ENCODE measurements at places on chromosomes 1 and 21.
A peak's percentile ranks its signal among the peaks of the same experiment; 100 is the strongest.

DNA sequence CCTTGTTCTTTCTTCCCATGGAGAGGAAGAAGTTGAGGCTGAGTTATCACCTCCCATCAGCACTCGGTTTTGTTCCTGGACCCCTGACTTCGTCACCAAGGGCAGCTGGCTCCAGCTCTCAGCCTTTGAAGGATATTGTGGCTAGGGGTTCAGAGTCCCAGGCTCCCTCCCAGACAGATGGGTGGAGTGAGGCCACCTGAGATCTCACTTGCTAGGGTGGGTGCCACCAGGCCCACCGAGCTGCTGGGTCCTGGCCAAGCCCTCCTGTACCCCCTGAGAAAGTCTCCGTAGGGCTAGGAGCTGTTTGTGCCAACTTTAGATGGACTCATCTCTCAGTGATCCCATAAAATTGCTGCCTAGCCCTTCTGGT, 6.9 kb downstream of the MX2 start:
- DNase-seq = no peak

GRCh38 chr1:220438741-220439140, 89.2 kb upstream of the MARK1 start:
- DNase-seq = no peak

DNA sequence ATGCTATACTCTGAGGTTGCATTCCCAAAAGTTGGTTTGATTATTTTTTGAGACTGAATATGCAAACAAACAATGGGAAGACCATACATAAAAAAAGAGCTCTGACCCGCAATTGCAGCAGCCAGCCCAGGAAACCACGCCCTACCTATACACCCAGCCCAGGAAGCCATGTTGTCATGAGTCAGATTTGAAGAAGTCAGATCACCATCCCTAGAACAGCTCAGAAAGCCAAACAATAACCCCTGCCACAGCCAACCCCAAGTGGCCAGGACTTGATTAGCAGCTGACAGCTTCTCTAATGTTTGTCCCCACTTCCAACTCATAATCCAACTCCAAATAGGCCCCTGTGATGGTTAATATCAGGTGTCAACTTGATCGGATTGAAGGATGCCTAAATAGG, 621.9 kb downstream of the NPHP4 start:
- no peak for DNase-seq

- DNase-seq = no peak
Measured at GRCh38 chr1:118275472-118276115, 90.6 kb upstream of the SPAG17 start.

DNA sequence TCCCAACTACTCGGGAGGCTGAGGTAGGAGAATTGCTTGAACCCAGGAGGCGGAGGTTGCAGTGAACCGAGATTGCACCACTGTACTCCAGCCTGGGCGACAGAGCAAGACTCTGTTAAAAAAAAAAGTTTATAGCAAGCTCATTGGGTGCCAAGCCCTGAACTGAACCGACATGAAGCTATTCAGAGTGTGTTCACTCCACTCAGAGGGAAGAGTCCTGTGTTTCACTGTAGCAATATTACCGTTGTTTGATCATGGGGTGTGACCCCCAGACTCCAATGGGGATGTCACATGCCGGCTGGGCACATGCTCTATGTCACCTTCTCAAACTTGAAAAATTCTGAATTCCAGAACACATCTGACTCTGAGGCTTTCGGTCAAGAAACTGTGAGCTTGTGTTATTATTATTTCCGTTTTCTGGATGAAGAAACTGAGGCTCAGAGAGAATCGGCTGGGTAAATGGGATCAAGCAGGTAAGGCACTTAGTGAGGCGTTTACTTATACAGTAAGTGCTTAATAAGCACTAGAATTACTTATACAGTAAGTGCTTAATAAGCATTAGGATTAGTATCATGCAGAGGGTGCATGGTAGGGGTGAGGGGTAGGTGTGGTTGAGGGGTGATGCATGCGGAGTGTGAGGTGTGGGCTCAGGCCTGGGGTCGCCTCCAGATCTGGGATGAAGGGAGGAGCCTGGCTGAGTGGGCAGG, 36.2 kb downstream of the HSPG2 start:
- DNase-seq = no peak

DNA sequence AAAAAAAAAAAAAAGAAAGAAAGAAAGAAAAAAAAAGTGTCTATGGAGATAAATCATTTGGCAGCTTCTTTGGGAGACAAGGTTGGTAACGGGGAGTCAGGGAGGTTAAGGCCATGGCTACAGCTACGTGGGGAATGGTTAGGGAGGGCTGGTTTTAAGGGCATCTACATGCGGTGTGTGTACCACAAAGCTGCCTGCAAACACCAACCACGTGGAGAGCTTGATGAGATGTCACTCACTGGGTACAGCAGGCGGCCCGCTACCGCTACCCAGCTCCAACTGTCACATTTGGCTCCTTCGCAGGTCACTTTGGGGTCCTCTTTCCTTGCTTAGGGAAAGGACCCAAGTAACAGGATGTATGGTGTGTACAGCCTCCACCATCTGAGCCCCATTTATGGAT, 4.2 kb downstream of the NPPB start:
- DNase-seq = no peak

DNA sequence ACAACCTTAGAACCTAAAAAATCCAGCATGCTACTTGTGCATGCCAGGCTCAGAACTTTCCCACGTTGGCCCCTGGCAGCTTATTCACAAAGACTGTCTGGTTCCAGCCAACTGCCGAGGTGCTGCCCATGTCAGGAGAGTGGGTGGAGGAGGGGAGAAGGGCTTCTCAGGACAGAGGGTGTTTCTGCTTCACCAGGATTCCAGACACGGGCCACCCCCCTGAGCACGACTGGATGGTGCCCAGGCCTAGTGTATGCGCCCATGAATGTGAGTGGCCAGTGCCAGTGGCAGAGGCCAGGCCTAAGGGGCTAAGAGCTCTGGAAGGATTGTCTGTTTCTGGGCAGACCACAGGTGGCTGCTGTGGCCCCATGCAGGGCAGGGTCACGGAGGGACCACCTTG, 148.2 kb upstream of the COL6A1 start:
- no peak for DNase-seq

- peak; percentile 46 for DNase-seq
Measured at GRCh38 chr1:245245021-245245667, 90.4 kb downstream of the KIF26B start.

DNA sequence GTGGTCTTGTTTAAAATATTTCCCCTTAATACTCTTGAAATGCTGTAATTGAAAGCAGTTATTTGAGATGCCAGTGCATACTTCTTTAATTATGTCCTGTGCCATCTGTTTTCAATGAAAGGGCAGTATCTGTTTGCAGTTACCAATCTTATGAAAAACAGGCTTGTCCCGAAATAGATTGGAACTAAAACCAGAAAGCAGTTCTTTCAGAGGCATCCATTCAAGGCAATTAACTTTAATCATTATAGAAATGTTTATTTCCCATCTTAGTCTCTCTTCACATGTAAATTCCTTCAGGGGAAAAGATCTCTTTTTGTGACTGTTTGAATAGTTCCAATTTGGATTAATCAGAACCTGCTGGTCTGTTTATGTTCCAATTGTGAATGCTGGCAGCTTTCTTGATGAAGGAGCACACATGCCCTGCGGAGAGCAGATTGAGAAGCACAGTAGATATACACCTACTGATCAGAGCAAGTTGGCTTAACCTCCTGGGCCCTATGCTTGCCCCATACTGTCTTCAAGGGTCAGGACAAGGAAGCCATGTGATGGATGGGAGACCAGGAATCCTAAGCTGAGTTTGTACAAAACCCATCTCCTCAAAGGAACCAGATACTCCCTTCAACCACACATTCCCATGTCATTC, 41.6 kb upstream of the MROH9 start:
- no peak for DNase-seq

- no peak for DNase-seq
Measured at GRCh38 chr21:18000981-18001686, 182.0 kb upstream of the C21orf91 start.

GRCh38 chr1:13666317-13666716, 33.7 kb upstream of the PRDM2 start:
- DNase-seq = no peak

DNA sequence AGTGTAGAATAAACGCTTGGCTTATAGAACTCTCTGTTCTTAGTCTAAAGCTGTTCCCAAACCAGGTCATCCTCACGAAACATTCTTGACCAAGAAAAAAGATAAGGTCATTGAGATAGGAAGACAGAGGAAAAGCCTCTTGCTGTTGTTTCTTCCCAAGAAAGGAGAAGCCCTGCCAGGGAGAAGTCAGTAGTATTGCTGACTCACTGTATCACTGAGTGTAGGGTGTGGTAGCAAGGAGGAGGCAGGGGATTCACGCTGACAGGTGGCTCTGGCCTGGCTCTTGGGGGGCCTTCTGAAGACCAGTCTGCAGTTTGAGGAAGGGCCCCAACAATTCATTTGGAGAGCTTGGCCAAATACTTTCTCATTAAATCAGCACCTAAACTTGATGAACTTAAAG, 97.8 kb downstream of the CD247 start:
- DNase-seq = peak; percentile 54

- DNase-seq = peak; percentile 59
Measured at GRCh38 chr1:205670611-205671430, 9.5 kb downstream of the SLC45A3 start.

DNA sequence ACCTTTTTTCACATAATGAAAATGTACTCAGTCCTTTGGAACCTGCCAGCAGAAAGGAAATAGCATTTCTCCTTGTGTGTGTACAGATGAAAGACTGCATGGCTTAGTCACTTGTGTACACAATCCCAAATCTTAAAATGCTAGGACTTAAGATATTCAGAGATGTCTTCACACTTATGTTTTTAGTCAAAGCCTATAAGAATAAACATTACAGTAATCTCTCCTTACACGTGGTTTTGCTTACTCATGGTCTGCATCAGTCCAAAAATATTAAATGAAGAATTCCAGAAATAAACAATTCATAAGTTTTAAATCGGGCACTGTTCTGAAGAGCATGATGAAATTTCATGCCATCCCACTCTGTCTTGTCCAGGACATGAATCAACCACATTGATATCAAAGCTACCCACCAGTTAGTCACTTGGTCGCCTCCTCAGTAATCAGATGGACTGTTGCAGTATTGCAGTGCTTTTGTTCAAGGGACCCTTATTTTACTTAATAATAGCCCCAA, 75.7 kb upstream of the RRP15 start:
- DNase-seq = no peak

DNA sequence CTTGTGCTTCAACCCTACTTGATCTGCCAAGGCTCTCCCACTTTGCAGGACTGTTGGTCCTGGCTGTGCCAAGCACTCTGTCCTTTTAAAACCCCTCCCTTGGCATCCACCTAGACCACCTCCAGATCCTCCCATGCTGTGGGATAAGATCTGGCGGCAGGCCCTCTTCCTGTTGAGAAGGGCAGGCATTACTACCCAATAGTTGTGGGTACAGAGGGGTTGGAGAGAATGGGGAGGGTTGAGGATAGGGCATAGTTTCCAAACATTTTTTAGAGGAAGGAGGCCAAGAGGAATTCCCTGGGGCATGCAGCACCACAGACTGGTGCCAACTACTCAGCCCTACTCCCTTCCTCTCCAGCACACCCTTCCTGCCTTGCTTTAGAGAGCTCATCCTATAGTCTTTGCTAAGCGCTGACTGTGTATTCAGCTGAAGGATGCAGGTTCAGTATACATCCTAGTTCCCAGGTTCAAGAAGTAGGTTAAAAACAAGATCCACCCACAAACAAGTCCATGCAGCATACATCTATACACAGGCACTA, 70.7 kb downstream of the TRABD2B start:
- DNase-seq = no peak

DNA sequence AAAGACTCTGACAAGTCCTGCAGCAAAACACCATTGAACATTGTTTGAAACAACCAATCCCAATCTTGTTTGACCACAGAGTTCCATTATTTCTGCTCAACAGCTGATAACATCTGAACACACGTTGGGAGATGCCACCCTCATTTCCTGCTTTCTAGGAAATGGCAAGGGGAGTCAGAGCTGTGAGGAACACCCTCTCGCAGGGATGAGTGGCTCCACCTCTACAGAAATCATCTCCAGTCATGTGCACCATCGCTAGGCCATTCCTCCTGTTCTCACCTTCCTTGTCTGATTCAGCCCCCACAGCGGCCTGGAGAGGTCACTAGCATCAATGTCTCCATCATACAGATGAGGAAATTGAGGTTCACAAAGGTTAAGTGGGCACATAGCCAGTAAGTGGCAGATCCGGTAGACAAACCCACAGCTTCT, 22.4 kb upstream of the RUNX3 start:
- no peak for DNase-seq
